ENCODE measurements at places on chromosomes 3 and 15.
A peak's percentile ranks its signal among the peaks of the same experiment; 100 is the strongest.

DNA sequence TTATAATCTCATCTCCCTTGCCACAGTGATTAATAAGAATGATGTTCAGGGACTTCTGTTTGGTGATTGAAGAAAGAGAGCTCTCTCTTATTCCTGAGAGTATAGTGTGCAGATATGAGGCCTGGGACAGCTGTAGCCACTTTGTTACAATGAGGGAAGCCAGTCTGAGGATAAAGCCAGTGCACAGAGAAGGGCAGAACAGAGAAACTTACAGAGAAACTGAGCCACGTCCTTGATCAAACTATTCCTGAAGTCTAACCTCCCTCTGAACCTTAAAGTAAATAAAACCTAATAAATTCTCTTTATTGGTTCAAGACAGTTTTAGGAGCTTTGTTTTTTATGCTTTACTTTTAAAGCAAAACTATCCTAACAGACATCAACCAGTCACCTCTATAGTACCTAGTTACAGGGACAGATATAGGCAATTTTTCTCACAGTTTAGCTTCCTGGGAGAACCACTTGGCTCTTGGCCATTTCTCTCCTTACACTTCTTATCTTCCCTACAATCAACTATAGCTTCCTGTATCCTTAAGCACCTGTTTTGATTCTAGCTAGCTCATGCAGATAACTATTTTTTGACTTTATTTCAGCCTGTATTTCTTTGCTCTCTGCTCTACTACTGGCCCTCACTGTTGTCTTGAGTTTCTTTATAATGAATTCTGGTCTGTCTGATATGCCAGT is 284.4 kb downstream of the SHQ1 start:
- DNase-seq = no peak

- no peak for DNase-seq
These were observed 23.9 kb upstream of the XIRP1 start for GRCh38 chr3:39216176-39216790.

GRCh38 chr15:35695003-35695402 is 149.0 kb upstream of the DPH6 start:
- DNase-seq = no peak

GRCh38 chr3:160413613-160414248 is 14.3 kb downstream of the SMC4 start:
- peak; percentile 89 for DNase-seq

GRCh38 chr15:100094127-100094510 is 247.7 kb downstream of the ADAMTS17 start:
- no peak for DNase-seq

GRCh38 chr15:87604857-87605446 is 651.6 kb downstream of the NTRK3 start:
- no peak for DNase-seq

- peak; percentile 67 for DNase-seq
These were observed 1.5 kb upstream of the SMAD3 start for GRCh38 chr15:67063689-67064606.

- DNase-seq = peak; percentile 69
These were observed at the start of gene ABHD14A for GRCh38 chr3:51974963-51975851. Gene ABHD14A (plus strand): TSS chr3:51975064. CDS start chr3:51975136, 72 bp downstream.

GRCh38 chr3:53936347-53936746 is 44.7 kb upstream of the SELENOK start:
- DNase-seq = no peak

DNA sequence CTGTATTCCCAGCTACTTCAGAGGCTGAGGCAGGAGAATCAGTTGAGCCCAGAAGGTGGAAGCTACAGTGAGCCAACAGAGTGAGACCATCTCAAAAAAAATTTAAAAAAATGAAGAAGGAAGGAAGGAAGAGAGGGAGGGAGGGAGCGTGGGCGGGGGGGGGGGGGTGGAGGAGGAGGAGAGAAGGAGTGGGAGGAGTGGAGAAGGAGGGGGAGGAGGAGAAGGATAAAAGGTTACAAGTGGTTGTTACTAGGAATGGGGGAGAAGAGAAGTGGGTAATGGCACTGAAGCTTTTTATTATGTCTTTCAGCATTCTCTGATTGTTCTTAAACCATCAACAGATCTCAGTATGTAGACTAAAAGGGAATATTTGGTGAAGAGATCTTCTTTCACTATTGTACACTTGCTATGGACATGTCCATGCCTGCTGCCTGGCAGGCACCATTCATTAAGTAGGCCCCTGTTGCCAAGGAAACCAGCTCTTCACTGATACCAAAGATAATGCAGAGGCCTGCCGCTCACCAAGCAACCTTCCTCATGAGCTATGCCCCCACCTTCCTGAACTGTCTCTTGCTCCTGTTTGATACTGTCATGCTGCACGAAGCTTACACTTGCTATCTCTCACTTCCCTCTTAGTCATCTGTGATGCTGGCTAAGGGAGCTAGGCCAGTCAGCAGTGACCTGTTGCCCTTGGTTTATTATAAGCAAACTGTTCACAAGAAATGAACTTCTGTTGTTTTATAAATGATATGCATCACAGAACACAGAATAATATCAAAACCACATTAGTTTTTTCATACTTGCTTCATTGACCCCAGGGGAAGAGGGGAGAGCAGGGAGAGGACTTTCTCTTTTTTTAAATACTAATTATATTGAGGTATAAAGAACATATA is 23.1 kb downstream of the EPM2AIP1 start:
- no peak for DNase-seq

GRCh38 chr15:101024073-101024695 is 105.0 kb downstream of the LRRK1 start:
- no peak for DNase-seq

GRCh38 chr3:19399356-19399755 is 251.0 kb downstream of the KCNH8 start:
- no peak for DNase-seq

DNA sequence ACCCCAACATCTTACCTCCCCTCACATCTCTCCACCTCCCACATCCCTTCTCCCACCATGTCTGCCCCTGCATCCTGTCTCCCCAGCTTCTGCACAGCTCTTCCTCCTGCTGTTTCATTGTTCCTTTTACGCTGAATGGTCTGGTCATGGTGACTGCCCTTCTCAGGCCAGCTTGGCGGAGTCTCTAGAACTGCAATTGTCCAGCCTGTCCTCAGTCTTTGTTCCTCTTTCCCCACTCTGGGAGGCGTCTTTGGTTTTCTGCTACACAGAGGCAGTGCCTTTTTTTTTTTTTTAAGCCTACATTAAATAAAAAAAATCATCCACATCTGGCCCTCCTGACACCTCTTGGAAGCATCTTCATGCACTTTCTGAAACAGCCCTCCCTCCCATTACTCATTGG is 49.1 kb upstream of the SEC22A start:
- DNase-seq = no peak

DNA sequence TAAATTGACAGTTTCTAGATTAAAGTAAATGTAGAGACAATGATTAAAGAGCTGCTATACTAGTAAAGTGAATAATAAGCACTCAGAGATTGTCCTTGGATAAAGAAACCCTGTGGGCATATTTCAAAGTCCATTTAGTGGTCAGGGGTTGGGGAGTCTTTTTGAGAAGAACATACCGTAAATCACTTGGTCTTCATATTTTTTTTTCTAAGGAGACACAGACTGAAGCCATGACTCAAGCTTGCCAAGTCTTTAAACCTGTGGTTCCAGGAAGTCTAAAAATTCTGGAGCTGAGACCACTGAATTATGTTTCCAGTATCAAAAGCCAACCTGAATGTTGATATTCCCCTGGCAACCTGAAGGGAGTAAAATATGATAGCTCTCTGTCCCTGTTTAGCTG is 171.0 kb downstream of the TPRG1 start:
- no peak for DNase-seq

- no peak for DNase-seq
These were observed 51.6 kb downstream of the ZNF621 start for GRCh38 chr3:40576396-40576795.

DNA sequence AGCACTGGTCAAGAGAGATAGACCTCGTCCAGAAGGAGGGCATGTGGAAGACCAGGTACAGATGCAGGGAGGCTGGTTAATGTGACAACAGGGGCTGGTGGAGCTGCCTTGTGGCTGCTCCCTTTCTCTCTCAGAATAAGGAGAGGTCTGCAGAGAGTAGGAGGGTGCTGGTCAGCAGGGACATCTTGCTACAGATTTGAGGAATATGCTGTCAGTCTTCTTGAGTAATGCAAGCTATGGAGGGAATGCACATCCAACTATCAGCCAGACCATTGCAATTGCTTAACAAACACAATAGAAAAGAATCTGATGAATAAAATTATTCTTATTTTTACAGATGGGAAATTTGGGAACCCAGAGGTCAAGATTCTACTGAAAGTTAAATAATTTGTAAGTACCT is 20.3 kb upstream of the SIAH2 start:
- no peak for DNase-seq

GRCh38 chr3:148625095-148625736 is 72.5 kb upstream of the AGTR1 start:
- no peak for DNase-seq

- DNase-seq = no peak
These were observed 10.0 kb downstream of the LSG1 start for GRCh38 chr3:194661946-194662345.

GRCh38 chr3:149806171-149806778 is 6.7 kb upstream of the RNF13 start:
- DNase-seq = no peak

DNA sequence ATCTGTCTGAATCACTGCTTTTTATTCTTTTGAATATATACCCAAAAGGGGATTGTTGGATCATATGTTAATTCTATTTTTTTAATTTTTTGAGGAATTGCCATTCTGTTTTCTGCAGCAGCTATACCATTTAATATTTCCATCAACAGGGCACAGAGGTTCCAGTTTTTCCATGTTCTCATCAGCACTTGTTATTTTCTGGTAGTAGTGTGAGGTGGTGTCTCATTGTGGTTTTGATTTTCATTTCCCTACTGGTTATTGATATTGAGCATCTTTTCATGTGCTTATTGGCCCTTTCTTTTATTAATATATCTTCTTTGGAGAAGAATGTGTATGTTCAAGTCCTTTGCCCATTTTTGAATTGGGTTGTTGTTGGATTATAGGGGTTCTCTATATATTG is 68.1 kb downstream of the PDE8A start:
- DNase-seq = no peak

- no peak for DNase-seq
These were observed 47.9 kb downstream of the RGMA start for GRCh38 chr15:93041159-93041547.

- DNase-seq = no peak
These were observed 84.5 kb downstream of the MITF start for GRCh38 chr3:69823743-69824142.

- DNase-seq = no peak
These were observed 193.6 kb upstream of the LRRC3B start for GRCh38 chr3:26428992-26429391.

GRCh38 chr3:87350367-87351199 is 74.2 kb upstream of the POU1F1 start:
- no peak for DNase-seq

DNA sequence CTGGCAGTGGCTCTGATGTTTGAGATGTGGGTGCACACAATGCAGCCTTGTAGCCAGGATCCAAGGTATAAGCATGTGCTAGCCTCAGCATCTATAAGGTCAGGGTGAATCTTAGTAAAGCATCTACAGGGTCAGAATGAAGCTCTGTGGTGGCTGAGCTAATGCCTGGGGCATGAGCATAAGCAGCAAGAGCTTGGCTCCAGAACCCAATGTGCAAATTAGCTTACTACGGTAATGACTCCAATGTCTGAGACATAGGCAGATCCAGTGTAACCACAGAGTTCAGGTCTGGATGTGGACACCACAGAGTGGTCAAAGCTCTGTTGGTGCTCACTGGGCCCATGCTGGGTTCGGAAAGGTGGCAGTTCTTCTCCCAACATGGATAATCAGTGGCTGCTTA is 304.5 kb upstream of the NECTIN3 start:
- DNase-seq = no peak

DNA sequence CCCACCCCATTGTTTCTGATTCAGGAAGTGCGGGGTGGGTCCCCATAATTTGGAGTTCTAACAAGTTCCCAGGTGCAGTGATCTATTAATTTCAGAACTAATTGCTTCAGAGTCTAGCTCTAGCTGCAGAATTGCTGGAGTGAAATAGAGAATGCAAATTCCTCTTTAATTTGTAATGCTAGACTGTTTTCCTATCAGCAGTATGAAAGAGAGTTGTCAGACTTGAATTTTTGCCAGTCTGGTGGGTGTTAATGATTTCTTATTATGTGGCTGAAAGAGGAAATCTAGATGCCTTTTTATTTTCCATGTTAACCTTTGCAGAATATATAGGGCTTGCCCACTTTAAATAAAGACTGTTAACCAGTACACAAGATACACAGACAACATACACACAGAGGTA is 23.7 kb downstream of the APH1B start:
- peak; percentile 29 for DNase-seq

DNA sequence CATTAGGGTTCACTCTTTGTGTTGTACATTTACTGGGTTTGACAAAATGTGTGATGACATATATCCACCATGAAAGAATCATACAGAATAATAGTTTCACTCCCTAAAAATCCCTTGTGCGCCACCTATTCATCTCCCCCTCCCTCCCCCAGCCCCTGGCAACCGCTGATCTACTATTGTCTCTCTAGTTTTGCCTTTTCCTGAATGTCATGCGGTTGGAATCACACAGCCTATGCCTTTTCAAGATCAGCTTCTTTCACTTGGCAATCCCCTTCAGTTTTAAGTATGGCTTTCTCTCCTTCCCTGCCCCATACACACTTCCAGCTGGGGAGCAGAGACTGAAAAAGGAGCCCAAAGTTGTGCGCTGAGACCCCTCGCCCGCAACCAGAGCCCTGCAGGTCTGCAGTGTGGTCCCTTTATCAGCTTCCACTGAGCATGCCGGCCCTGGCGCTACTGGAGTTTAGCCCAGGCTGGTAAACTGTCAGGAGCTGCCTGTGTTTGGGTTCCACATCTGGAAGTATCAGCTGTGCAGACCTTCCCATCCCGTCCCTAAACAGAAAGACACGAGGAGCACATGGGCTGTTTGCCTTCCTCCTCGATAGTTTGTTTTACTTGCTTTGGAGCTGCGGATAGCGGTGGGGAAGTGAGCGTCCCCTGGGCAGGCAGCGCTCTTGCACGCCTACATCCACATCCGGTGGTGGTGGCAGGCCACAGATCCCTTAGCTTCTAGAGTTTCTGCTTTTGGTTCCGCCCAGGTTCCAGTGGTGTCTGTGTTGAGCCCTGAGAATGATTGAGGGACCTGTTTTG is 12.3 kb downstream of the BOC start:
- no peak for DNase-seq

DNA sequence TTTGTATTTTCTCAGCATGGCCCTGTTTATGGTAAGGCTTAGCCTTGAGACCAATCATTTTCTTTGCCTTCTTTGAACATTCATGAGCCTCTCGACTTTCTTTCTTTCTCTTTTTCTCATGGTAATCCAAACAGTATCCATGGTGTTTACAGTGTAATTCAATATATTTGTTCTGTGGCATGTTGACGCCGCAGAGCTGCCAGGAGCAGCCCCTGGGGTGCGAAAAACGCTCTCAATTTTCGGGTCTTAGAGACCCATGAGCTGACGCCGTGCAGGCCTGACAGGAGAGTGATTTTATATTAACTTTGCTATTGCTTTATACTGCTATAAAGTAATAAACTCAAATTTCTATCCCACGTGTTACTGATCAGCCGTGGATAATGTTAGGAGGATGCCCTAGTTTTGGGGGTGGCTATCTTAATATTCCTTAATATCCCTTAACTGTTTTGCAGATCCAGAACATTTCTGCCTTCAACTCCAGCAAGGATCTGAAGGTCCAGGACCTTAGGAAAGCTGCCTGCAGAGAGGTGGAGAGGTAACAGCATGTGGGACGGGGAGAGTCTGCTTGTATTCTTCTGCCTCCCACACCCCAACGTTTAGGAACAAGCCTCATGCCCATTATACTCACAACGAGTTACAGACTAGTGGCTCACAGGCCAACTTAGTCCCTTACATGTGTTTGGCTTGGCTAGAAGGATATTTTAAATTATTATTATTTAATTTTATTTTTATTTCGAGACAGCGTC is 29.3 kb upstream of the MYO1E start:
- no peak for DNase-seq

GRCh38 chr3:124526601-124527000 is 203.7 kb upstream of the UMPS start:
- DNase-seq = no peak
